ENCODE measurements at places on chromosomes 13 and 19. TPM values are rescaled to one million over a fixed set of nuclear protein-coding genes. Genes with fewer than 3 reads are reported as not detected.

LGALS14 gene
- not detected for total RNA-seq

OBI1 gene
- total RNA-seq: 14.7 TPM

PRMT1 gene
- total RNA-seq: 136 TPM

DNA sequence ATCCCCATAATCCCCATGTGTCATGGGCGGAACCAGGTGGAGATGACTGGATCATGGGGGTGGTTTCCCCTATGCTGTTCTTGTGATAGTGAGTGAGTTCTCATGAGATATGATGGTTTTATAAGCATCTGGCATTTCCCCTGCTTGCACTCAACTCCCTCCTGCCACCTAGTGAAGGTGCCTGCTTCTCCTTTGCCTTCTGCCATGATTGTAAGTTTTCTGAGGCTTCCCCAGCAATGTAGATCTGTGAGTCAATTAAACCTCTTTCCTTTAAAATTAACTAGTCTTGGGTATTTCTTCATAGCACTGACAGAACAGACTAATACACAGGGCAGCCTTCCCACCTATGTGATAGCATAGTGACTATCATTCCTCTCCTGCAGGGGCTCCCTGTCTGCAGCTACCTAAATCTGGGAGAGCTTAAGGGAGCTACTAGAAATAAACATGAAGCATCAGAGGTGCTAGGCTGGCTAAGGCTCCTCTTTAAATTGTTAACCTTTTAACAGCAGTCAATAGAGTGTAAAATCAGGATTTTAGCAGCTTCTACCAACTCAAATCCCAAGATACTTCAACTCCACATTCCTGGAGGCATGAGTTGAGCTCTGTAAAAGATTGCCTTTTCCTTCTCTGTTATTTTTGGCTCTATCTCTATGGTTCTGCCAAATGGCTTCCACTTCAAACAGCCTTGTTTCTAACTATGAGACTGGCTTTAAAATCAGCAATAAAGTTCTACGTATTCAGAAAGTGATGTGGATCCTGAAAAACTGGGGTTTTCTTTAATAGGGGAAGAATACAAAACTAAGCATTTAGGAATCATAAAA, 112.3 kb downstream of the VWA8 start:
- DNase-seq: no peak

- peak; percentile 97 for DNase-seq
Observed at GRCh38 chr19:15177269-15178116, 23.3 kb downstream of the NOTCH3 start.

- no peak for DNase-seq
Observed at GRCh38 chr13:40662866-40663265, 3.6 kb downstream of the FOXO1 start.

GRCh38 chr19:16089010-16089846, 12.9 kb downstream of the TPM4 start:
- DNase-seq: no peak

DNA sequence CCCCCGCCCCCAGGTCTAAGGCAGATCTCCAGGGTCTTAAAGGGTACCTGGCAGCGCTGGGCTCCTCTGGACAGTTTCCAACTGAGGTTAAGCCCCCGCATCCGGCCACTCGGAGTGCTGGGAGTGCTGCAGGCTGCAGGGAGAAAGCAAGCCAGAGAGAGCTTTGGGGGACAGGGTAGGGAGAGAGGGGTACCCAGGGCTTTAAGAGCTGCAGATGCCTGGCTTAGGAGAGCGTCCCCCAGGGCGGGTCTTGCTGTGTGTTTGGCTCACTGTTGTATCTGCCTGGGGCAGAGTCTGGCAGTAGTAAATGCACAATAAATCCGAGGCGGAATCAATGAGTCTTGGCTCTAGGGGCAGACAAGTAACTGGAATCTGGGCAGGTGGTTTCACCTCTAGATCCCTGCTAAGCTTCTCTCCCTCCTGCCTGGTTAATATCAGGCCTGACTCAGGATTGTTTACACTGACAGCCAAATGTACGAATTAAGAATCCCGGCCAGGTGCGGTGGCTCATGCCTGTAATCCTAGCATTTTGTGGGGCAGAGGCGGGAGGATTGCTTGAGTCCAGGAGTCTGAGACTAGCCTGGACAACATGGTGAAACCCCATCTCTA, 798 bp upstream of the COX6B2 start:
- no peak for DNase-seq

- no peak for DNase-seq
Observed at GRCh38 chr13:112770504-112770903, 80.7 kb downstream of the ATP11A start.

GRCh38 chr19:33890569-33890968, 93.9 kb downstream of the KCTD15 start:
- DNase-seq: no peak

DNA sequence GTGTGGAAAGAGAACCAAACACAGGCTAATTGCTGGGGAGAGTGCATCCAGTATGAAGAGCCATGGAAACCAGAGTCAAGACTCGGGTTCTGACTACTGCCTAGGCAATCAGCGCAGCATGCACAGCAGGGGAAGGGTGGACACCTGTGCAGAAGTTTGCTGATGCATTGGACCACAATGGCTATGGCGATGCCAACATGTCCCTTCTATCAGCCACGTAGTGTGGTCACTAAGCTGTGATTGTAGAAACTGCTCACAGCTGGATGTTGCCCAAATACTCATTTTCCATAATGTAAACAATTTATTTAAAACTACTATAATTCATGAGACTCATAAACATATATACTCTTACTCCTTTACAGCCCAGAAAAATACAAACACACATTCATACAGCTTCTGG, 1718.2 kb downstream of the EFNB2 start:
- no peak for DNase-seq

DNA sequence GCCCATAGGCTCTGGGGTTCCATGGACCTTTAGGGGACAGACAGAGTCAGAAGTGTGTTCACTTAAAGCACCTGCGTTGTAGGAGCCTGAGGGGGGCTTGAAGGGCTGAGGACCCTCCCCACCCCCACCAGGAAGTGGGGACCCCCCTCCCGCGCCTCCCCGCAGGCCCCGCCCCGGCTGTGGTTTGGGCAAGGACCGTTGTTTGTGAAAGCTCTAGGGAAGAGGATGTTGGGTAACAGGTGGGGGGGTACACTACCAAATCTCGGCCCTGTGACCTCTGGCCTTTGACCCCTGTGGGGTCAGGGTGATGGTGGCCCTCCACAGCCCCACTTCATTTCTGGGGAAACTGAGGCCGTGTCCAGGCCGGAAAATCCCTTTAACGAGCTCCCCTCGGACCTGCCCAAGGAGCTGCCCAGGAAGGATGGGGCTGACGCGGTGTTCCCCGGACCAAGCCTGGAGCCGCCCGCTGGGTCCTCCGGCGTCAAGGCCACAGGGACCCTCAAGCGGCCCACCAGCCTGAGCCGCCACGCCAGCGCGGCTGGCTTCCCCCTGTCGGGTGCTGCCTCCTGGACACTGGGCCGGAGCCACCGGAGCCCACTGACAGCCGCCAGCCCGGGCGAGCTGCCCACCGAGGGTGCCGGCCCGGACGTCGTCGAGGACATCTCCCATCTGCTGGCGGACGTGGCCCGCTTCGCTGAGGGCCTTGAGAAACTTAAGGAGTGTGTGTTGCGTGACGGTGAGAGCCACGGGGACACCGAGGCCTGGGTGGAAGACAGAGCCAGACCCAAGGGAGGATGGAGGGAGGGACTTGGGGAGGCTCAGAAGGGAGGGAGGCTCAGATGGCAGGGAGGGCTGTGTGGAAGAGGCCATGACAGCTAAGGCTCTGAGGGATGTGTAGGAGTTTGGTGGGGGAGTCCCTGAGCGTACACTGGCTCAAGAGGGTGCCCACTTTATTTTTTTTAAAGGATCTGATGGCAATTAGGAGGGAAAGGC, 1.3 kb downstream of the ARHGAP45 start:
- DNase-seq: peak; percentile 97

- DNase-seq: peak; percentile 79
Observed at GRCh38 chr13:97986835-97987234, 33.4 kb downstream of the IPO5 start.

CYP4F8 gene
- not detected for total RNA-seq

VSTM2B gene
- total RNA-seq: not detected

SCAMP4 gene
- total RNA-seq: 45.4 TPM

DNA sequence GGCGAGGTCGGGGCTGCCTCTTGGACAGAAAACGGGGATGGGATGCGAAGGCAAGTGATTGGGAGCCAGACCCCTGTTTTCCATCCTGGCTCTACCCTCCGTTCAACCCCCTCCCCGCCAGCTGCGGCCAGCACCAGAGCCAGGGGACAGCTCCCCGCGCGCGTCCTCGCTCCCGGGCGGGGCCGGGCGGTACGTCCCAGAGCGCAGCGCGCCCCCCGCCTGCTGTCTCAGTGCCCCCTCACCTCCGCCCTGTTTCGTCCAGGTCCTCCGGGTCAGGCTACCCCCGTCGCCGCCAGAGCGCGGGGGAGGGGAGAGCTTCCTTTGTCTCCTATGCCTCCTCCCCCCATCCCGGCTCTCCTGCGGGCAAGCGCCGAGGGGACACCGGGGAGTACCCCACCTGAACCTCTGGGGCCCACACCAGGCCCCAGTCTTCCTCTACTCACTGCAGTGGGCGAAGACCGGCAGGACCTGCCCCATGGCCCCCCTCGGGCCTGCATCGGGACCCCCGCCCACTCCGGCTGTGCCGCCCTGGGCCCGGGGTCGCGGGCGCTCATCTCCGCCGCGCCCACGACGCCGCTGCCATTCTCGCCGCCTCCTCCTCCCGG, 396 bp downstream of the RTN2 start:
- peak; percentile 91 for DNase-seq

COX6B2 gene
- total RNA-seq: 0.63 TPM

GRCh38 chr19:48718711-48719231, 754 bp downstream of the MAMSTR start:
- no peak for DNase-seq

GRCh38 chr13:98141091-98141490, 1.8 kb upstream of the FARP1 start:
- DNase-seq: no peak

HCST gene
- 36.0 TPM for total RNA-seq

GRCh38 chr19:35693422-35693821, 10.9 kb upstream of the ZBTB32 start:
- no peak for DNase-seq

GRCh38 chr13:74015137-74015536, 119.1 kb downstream of the KLF12 start:
- DNase-seq: no peak
